RPMI7951 (cell line): ENCODE measurements at places on chromosomes 4 and X.

DNA sequence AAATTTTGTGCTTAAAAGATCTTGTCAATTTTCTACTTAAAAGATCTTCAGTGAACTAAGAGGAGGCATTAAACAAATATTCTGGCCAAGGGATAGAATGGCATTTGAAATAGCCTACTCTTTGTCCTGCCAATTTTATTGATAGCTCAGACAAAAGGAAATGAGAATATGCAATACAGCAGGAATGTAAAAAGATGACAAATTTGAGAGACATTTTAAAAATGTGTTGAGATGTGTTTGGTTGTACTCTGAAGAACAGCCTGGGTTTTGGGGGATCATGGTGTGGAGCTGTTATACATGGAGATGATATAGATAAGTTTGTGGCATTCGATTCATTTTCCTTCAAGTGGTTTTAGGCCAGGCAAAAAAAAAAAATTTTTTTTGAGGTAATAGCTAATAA is 11.6 kb upstream of the MAD2L1 start:
- no peak for DNase-seq

DNA sequence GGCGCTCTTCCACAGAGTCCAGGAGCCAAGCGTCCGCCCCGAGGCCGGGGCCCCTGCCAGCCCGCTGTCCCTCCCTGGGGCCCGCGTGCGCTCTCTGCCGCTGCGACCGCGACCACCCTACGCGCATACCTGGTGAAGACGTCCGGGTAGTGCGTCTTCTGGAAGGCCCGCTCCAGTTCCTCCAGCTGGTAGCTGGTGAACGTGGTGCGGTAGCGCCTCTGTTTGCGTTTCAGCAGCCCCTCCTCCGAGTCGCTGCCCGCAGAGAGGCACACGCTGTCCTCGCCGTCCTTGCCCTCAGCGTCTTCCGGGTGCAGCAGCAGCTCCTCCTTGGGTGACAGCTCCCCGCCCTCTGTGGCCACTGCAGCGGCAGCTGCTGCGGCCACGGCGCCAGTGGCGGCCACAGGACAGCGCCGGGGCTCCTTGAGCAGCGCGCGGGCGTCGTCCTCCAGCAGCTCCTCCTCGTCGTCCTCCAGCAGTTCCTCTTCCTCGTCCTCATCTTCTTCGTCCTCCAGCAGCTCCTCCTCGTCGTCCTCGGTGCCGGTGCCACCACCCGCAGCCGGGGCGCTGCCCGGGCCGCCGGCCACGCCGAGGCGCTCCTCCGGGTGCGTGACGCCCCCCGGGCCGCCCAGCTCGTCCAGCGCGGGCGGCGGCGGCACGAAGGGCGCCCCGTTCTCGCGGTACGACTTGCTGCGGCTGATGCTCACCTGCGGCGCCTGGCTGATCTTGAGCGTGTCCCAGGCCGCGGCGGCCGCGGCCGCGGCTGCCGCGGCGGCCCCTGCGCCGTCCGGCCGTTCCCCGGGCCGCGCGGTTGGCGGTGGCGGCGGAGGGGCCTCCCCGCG is 2.8 kb downstream of the ARX start:
- peak; percentile 14 for DNase-seq

- no peak for DNase-seq
Measured at GRCh38 chr4:26237916-26238315, 82.9 kb upstream of the RBPJ start.

DNA sequence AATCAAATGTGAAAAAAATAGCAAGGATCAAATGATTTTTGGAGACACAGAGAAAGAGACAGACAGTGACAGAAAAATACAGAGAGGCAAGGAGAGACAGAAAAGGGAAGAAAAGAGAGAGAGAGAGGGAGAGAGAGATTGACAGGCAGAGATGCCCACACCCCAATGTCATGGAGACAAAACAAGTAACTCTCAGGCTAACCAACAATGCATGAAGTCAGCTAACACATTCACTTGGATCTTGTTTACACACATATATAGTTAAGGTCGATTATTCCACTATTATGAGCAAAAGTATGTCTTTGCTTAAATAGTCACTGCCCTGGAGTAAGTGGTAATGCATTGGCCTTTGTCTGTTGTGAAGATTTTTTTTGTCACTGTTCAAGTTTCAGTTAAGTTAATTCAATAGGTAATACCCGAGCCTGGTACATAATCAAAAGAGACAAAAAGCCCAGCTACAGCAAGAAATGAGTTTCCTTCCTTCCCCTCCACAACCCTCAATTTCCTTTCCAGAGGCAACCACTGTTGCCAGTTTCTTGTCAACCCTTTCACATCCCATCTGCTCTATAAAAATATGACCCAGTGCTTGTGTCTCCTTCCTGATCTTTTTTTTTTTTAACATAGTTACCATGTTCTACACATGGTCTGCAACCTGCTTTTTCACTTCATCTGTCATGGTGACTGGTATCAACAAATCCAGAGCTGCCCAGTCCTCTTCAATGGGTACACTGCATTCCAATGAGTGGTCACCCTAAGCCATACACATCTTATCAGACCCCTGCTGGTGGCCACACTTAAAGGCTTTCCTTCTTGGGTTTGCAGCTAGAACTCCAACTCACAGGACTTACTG is 52.1 kb downstream of the PROM1 start:
- no peak for DNase-seq

DNA sequence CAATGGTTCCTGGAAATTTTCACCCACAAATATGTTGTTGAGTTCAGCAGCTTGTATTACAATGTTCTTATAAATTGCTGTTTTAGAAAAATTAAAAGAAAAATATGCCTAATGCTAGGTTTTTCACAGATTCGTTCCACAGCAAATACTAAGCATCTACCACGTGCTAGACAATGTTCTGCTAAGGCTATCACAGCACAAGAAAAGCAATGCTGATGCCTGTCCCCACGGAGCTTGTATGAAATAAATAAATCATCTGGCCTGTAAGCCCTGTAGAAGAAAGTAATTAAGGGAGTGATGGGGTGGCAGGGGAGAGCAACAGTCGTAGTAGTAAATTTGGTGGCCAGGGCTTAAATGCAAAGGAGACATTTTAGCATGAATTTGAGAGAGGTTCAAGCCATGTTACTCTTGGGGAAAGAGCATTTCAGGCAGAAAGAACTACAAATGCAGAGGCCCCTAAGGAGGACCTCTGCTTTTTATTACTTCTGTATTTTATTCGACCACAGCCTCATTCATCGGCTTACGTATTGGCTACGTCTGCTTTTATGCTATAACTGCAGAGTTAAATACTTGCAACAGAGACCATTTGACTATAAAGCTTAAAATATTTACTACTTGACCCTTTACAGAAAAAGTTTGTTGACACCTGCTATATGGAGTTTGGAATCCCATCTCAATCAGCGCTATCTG is 36.3 kb downstream of the ARAP2 start:
- DNase-seq: no peak
